Glutamatergic neuron (in vitro differentiated cells): ENCODE measurements at places on chromosomes 6 and 20.

DNA sequence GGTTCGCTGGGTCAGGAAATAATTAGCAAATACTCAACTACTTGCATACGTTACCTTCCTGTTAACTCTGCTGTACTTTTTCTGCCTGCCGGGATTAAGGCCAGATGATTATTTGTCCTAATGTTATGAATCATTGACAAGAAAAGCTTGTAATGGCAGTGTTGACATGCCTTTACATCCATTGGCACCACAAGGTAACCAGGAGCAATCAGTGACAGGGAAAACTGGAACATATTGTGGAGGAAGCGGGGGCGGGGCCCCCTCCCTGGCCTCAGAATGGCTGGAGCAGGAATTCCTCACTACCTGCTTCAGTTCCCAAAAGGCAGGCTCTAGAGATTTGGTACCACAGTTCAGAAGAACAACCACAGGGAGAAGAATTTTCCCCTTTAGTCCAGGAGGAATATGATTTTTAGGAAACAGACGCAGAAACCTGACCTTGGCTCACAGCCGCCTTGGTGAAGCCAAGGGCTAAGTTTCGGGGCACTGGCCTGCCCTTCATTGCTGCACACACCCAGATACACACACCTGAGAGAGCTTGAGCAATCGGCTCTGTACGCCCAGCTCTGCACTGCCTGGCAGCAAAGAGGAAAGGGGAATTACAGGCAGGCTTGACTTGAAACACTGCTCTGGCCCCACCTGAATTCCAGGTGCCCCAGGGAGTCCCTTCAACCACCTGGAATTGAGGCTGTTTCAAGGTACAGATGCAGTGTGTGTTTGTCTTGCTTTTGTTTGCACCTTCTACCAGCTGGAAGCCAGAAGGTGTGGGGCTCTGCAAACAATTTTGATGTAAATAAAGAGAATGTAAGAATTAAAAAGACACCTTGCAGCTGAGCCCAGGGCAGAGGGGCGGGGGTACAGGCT, 89.8 kb downstream of the MYB start:
- H3K27me3 ChIP-seq: peaks cover 2% of the 10 kb centered on the region
- DNase-seq: no peak
- no peak overlapping the region for H3K27ac ChIP-seq
- no peak overlapping the region for H3K4me3 ChIP-seq

GRCh38 chr6:84227044-84227433, 404 bp downstream of the CEP162 start:
- no peak for DNase-seq
- peak overlapping the region; percentile 79 for H3K27ac ChIP-seq
- H3K4me1 ChIP-seq: peaks cover 3% of the 10 kb centered on the region
- H3K36me3 ChIP-seq: no peaks in the 10 kb centered on the region
- peaks cover 2% of the 10 kb centered on the region for H3K27me3 ChIP-seq

DNA sequence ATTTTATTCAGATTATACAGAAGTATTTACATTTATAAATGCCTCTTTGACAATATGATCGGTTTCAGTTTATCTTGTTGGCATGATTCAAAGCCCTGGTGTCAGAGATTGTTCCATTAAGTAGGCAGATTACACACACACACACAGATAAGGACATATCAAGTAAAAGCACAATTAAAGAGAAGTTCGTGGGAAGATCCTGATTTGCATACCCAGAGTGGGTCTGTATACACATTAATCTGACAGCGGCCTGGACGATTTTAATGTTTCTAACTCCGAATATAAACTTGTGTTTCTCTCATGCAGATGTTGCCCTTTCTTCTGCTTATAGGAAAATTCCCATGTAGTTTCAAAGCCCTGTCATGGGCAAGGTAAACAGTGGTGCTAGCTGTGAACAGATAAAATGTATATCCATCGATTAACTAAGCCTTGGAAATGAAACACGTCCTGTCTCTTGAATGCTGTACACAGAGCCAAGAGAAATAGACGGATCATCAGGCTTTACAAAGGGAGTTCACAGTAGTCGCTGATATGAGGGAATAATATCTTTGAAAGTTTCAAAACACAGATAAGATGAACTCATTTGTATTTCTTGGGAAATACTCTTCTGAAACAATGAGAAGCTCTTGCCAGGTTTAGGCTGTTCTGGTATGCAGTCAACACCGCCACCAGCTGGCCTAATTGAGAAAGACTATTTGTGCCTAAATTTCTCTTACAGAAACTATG, 108.2 kb upstream of the GMDS start:
- H3K27ac ChIP-seq: no peak overlapping the region
- H3K4me3 ChIP-seq: no peak overlapping the region
- no peaks in the 10 kb centered on the region for H3K27me3 ChIP-seq
- no peaks in the 10 kb centered on the region for H3K36me3 ChIP-seq
- H3K4me1 ChIP-seq: no peaks in the 10 kb centered on the region
- DNase-seq: peak; percentile 70

- no peak for DNase-seq
- no peak overlapping the region for H3K4me3 ChIP-seq
- H3K27ac ChIP-seq: no peak overlapping the region
- H3K36me3 ChIP-seq: no peaks in the 10 kb centered on the region
These were observed 6.4 kb downstream of the OSBPL2 start for GRCh38 chr20:62244644-62245108.

DNA sequence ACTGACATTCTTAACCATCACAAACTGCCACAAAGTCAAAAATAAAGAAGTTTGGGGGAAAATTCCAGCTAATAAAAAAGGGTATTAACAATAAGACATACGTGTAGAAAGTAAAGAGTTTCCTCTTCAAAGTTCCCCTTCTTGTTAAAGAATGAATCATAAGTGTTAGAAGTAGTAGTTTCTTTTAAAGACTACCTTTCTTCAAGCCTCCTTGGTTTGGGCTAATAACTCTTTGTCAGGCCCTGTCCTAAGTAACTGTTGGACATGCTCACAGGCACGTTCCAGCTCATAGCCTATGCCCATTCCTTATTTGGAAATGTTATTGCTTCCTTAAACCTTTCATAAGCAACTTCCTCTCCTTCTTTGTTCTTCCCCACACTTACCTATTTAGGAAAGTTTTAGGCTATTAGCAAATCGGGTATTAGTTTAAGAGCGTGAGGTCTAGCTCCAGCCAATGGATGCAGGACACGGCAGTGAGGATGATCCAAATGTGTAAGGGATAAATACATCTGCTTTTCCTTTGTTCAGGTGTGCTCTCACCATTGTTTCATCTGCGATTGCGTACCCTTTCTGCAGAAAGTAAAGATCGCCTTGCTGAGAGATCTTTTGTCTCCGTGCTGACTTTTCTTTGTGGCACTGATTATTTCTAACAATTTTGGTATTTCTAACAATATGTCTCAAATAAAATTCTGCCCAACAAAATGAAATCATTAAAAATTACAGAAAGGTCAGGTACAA, 64.9 kb downstream of the CHD6 start:
- no peak overlapping the region for H3K4me3 ChIP-seq
- DNase-seq: no peak
- peaks cover 24% of the 10 kb centered on the region for H3K36me3 ChIP-seq
- H3K27ac ChIP-seq: peak overlapping the region; percentile 81
- peaks cover 12% of the 10 kb centered on the region for H3K4me1 ChIP-seq

DNA sequence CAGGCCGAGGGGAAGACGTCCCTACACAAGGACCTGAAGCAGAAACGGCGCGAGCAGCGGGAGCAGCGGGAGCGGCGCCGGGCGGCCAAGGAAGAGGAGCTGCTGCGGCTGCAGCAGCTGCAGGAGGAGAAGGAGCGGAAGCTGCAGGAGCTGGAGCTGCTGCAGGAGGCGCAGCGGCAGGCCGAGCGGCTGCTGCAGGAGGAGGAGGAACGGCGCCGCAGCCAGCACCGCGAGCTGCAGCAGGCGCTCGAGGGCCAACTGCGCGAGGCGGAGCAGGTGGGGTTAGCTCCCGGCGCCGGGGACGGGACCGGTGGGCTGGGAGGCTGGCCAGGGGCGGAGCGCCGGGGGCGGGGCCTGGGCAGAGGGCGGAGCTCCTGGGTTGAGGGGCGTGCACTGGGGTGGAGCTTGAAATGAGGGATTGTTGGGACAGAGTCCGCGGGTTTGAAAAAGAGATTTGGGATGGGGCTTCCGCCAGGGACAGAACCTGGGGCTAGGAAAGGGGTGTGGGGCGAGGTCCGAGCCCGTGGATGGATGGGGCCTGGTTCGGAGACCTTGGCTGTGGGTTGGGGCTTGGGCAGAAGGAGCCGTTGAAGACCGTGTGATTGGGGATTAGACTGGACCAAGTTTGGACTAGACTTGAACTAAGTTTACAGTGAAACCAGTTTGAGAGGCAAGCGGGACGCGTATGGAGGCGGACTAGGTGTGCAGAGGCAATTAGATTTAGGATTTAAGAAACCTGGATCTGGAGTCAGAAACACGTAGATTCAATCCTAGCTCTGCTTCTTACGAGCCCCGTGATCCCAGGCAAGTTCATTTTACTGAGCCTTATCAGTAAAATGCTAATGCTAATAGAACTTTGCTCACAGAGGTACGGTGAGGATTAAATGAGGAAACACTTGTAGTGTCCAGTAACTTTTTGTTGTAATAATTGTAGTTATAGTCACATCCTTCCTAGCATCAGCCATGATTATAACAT, 20.9 kb downstream of the DEF6 start:
- peaks cover 7% of the 10 kb centered on the region for H3K27me3 ChIP-seq
- no peaks in the 10 kb centered on the region for H3K36me3 ChIP-seq
- peak overlapping the region; percentile 91 for H3K4me3 ChIP-seq
- H3K4me1 ChIP-seq: peaks cover 6% of the 10 kb centered on the region

- H3K27me3 ChIP-seq: peaks cover 4% of the 10 kb centered on the region
- no peak for DNase-seq
- no peak overlapping the region for H3K4me3 ChIP-seq
- peaks cover 40% of the 10 kb centered on the region for H3K4me1 ChIP-seq
- no peaks in the 10 kb centered on the region for H3K36me3 ChIP-seq
These were observed 5.6 kb downstream of the PLAGL2 start for GRCh38 chr20:32201977-32202363.

DNA sequence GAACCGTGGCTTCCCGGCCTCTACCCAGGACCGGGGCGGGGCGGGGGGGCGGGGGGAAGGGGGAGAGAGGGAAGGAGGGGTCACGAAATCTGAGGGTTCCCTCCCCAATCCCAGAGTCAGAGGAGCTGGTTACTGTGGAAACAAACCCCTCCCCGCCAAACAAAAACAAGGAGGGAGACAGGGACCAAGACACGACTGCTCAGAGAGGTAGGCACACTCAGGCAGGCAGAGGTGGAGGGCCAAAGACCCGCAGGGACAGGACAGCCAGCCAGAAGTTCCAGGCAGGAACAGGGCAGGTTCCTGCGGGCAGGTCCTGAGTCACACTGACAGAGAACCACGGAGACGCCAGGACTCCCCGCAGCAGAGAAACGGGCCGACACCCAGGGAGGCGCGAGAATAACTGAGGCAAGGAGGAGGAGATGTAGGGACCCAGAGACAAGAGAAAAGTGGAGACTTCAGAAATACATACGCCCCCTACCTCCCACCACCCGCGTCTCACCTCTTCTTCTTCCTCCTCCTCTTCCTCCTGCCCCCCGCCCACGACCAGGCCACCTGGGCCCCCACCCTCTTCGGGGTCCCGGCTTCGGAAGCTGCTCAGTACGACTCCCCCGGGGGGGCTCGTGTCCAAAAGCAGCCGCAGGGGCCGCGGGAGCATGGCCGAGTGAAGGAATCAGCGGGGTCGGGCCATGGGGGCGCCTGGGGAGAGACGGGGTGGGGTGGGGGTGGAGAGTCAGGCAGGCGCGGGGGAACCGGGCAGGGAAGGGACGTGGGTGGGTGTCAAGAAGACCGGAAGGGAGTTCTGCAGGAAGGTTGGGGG, 578 bp downstream of the RGL2 start:
- H3K4me3 ChIP-seq: peak overlapping the region; percentile 98
- no peaks in the 10 kb centered on the region for H3K36me3 ChIP-seq
- peak; percentile 45 for DNase-seq
- peak overlapping the region; percentile 92 for H3K27ac ChIP-seq
- H3K27me3 ChIP-seq: peaks cover 9% of the 10 kb centered on the region

- DNase-seq: no peak
- no peak overlapping the region for H3K27ac ChIP-seq
- H3K27me3 ChIP-seq: peaks cover 3% of the 10 kb centered on the region
- no peak overlapping the region for H3K4me3 ChIP-seq
- H3K36me3 ChIP-seq: no peaks in the 10 kb centered on the region
- peaks cover 10% of the 10 kb centered on the region for H3K4me1 ChIP-seq
These were observed 16.0 kb downstream of the ANKS1A start for GRCh38 chr6:34904990-34905613.

GRCh38 chr6:18022398-18023231, 35.2 kb upstream of the KIF13A start:
- no peak overlapping the region for H3K4me3 ChIP-seq
- no peaks in the 10 kb centered on the region for H3K27me3 ChIP-seq
- no peak overlapping the region for H3K27ac ChIP-seq
- H3K36me3 ChIP-seq: no peaks in the 10 kb centered on the region
- DNase-seq: no peak

DNA sequence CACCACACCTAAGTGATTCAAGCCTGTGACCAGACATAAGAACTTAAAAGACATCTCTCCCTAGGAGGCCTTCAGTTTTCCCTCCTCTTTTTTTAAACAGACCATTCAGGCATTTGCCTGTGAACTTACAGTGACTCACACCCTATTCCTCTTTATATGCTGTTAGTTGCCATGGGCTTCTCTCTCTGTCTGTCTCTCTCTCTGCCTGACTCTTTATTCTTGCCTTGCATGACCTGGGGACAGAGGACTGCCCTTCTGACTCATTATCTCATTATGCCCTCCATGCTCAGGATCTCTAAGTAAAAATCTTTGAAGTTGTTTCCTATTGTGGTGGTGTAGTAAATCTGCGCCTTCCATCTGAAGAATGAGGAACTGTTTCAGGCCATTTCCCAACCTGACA, 442.2 kb upstream of the MAN1A1 start:
- no peaks in the 10 kb centered on the region for H3K4me1 ChIP-seq
- H3K36me3 ChIP-seq: no peaks in the 10 kb centered on the region
- no peak for DNase-seq
- no peak overlapping the region for H3K27ac ChIP-seq
- H3K4me3 ChIP-seq: no peak overlapping the region

DNA sequence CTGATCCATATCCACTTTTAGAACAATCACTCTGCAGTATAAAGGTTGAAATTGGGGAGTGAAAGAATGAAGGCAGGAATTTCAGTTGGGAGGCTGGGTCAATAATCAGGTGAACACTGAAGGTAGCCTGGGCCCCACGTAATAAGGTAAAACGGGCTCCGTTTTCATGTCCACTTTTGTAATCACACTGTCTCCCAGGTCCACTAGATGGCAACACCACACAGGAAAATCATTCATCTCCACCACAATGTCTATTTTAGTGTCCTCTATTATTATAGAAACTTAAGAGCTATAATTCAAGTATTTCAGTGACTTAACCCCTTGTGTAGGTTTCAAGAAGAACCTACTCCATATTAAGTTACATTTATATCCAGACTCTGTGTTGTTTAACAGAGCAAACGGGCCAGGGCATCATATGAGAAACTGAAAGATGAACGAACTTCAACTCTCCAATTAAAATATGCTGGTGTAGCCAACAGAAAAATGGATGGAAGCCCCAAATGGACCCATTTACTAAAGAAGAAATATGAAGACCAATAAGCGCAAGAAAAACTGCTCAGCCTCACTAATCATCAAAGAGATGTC, 45.9 kb upstream of the MC3R start:
- peaks cover 16% of the 10 kb centered on the region for H3K36me3 ChIP-seq
- no peaks in the 10 kb centered on the region for H3K27me3 ChIP-seq
- H3K4me1 ChIP-seq: no peaks in the 10 kb centered on the region

- no peak overlapping the region for H3K27ac ChIP-seq
- no peak for DNase-seq
- H3K4me3 ChIP-seq: no peak overlapping the region
- H3K4me1 ChIP-seq: peaks cover 3% of the 10 kb centered on the region
- H3K36me3 ChIP-seq: no peaks in the 10 kb centered on the region
- peaks cover 4% of the 10 kb centered on the region for H3K27me3 ChIP-seq
These were observed 230.3 kb downstream of the PKHD1 start for GRCh38 chr6:51857134-51857533.
